ENCODE measurements at places on chromosomes 2 and 18.

GRCh38 chr2:176079285-176079830 lies 4.4 kb downstream of the EVX2 start:
- no peak for DNase-seq

GRCh38 chr2:7660816-7661215 lies 743.6 kb downstream of the RNF144A start:
- no peak for DNase-seq

GRCh38 chr2:21314322-21314835 lies 190.6 kb downstream of the TDRD15 start:
- DNase-seq = no peak

- DNase-seq = no peak
Observed at GRCh38 chr2:112343827-112344585, 68.6 kb downstream of the ZC3H6 start.

DNA sequence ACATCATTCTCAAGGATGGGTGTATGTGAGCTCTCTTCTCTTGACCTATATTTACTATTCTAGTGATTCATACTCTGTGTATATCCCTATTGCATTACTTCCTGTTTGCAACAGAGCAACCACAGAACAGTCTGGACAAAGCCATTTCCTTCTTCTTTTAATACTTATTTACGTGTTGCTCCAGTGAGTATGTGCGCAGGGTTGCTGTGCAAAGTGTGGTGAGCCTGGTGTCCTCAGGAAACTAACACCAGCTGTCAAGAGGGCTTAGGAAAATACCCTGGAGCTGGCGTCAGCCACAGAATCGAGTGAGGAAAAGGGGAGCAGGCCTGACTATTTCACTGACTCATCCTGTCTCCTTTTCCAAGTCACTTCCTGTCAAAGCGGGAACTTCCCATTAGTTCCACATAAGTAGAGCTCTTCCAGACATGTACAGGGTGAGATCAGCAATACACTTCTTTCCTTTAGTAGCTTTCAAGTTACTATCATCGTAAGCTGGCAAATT lies 214.1 kb upstream of the COPS8 start:
- DNase-seq = no peak

GRCh38 chr2:98436734-98437133 lies 7.9 kb upstream of the INPP4A start:
- no peak for DNase-seq

DNA sequence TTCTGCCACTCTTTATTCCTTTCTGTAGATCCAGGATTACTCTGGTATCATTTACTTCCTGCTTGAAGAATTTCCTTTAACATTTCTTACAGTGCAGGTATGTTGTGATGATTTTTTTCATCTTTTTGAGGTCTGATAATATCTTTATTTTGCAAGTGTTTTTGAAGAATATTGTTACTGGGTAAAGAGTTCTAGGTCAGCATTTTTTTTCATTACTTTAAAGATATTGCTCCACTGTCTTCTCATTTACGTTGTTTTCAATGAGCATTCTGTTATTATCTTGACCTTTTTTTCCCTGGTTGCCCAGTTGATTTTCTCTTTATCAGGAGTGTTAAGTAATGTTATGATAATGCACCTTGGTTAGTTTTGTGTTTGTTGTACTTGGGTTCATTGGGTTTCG lies 31.7 kb upstream of the TMEM247 start:
- no peak for DNase-seq

DNA sequence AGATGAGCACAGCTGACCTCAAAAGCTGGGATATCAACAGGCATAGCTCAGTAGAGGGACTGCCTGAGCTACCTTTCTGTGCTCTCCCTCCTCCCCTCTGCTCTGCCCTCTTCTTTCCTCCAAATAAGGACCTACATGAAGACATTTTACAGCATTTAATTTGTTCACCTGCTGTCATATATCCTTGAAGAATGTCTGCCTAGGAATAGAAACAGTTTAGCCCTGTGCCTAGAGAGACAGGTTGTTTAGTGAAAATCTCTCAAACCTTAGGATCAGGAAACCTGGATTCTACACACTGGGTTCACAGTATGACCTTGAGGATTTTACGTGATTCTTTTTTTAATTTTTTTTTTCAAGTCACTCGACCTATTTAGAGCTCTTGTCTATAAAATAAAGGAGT lies 213.0 kb upstream of the SETBP1 start:
- DNase-seq = no peak

DNA sequence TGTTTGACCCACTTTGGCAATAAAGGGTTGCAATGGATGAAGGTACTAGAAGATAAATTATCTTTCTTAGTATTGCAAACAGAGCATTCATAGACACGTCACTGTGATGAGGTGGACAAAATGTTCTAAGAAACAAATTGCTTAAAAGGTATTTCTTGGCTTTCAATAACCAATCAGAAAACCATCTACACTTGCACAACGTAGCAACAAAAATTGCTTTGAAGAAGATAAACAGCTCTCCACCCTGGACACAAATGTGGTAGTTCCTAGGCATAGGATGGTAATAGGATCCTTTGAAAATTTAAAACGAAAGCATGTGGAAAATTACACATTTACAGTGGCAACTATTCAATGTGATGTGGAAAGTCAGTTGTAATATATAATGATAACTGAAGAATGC lies 439.9 kb upstream of the ETAA1 start:
- no peak for DNase-seq

- no peak for DNase-seq
Observed at GRCh38 chr2:237927986-237928385, 38.8 kb upstream of the UBE2F start.

GRCh38 chr18:63292831-63293683 lies 26.5 kb downstream of the BCL2 start:
- DNase-seq = no peak

DNA sequence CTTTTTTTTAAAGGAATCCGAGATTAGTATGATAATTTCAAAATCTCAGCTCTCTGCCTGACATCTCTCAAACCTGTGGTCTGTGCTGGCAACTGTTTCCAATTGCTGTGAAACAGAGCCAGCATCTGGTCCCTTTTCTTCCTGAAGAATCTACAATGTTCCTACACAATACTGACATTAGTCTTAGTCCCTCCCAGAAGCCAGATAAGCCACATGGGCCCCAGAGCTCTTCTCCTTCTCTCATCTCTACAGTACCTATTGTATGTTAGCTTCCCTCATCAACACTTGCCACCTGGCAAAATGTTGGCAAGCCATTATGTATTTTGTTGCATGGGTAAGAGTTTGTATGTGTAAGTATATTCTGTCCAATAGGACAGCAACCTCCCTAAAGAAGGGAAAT lies 62.9 kb upstream of the CDKL4 start:
- no peak for DNase-seq

DNA sequence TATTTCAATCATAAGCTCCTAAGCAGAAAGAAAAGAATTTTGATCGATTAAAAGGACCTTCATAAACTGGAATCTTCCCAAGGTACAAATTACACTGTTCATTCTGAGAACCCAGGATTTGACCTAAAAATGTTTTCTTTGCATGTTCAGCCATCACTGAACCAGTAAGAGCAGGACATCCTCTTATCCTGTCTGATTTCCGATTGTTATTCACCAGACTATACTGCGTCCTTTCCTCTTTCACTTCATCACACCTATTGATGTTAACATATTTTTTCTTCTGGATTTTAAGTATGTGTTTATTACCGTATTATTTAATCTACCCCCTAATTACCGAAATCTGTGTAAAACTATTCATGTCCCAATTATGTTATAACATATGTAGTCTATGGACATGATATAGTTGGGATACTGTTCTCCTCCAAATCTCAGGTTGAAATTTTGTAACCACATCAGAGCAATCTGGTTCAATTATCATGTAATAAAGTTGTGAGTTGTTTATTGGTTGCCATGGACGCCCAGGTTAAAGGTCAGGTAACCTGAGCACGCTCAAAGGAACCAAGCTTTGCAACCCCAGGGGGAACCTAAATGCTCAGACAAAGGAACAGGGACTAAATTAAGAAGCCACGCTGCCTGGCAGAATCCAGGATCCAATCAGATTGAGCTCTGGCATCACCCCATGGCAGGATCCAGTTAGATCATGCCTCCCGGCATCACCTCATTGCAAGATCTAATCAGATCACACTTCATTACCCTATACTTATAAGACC lies 11.6 kb upstream of the TBC1D8 start:
- no peak for DNase-seq
